RWPE1 (cell line): ENCODE measurements at places on chromosomes 7 and 10.

DNA sequence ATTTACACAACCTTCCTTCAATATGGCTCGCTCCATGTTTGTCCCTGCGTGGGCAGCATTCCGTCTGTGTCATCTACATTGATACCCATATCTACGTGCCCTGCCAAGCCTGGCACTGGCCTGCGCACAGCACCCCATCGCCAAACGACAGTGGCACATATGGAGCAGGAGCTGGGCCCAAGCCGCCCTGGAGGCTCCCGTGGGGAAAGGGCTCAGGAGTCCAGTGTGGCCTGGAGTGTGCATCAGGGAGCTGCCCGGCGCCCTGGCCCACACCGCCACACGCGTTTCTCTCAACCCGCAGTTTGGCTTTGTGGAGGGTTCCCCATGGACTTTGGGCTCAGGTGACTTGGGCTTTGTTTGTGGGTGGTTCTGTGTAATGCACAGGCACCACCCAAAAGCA is 273.2 kb downstream of the PTPRN2 start:
- no peak for DNase-seq

DNA sequence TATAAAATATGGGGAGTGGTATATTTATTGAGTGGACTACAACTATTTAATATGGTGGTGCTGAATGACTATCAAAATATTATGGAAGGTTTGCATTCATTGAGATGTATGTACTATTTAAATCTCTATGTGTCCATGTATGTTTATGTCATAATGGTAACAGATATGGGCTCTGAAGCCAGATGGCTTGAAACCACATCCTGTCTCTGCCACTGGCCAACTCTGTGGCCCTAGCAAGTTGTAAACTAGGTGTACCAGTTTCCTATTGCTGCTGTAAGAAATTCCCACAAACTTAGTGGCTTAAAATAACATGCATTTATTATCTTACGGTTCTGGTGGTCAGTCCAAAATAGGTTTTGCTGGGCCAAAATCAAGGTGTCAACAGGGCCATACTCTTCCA is 198.1 kb upstream of the NFE2L3 start:
- DNase-seq = no peak

GRCh38 chr7:150992051-150992640 is 1.3 kb downstream of the NOS3 start:
- no peak for DNase-seq

GRCh38 chr7:4712281-4713182 is 30.4 kb downstream of the FOXK1 start:
- no peak for DNase-seq

GRCh38 chr10:114538181-114538906 is 119.7 kb downstream of the ABLIM1 start:
- DNase-seq = no peak

DNA sequence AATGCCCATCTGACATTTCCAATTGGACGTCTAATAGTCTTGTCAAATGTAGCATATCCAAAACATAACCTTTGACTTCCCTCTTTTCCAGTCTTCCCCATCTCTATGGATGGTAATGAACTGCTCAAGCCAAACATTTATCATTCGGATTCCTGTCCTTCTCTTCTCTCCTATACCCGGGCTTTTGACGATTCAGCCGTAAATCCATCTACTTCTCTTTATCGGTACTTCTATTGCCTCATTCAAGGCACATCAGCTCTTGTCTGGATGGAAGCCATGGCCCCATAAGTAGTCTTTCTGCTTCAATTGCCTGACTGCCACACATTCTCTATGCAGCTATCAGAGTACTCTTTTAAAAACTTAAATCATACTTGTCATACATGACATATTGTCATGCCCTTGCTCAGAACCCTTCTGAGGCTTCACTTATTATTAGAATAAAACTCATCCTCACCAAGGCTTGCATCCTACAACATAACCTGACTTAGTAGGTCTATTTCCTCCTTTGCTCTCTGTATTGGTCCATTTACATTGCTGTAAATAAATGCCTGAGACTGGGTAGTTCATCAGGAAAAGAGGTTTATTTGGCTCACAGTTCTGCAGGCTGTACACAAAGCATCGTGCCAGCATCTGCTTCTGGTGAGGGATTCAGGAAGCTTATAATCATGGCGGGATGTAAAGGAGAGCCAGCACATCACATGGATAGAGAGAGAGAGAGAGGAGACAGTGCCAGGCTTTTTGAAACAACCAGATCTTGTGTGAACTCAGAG is 37.8 kb downstream of the ST8SIA6 start:
- DNase-seq = no peak

DNA sequence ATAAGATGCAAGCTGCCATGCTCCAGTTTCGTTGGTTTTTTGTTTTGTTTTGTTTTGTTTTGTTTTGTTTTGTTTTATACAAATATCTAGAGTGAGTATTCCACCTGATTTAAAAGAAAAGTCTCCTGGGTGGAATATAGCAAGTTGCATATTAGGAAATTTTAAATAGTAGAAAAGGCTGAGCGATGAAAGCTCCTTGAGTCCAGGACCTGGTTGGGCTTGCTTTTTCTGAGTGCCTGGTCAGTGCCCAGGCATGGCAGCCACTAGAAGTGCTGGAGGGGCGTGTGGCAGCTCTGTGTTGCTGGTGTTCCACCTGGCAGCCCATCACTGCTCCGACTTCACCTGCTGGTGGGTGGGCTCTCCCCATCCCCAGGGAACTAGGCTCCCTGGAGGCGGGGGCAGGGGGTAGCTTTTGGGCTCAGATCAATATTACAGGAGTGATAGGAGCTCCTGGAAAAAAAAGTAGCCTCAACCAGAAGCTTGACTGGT is 8.0 kb downstream of the COL17A1 start:
- no peak for DNase-seq

DNA sequence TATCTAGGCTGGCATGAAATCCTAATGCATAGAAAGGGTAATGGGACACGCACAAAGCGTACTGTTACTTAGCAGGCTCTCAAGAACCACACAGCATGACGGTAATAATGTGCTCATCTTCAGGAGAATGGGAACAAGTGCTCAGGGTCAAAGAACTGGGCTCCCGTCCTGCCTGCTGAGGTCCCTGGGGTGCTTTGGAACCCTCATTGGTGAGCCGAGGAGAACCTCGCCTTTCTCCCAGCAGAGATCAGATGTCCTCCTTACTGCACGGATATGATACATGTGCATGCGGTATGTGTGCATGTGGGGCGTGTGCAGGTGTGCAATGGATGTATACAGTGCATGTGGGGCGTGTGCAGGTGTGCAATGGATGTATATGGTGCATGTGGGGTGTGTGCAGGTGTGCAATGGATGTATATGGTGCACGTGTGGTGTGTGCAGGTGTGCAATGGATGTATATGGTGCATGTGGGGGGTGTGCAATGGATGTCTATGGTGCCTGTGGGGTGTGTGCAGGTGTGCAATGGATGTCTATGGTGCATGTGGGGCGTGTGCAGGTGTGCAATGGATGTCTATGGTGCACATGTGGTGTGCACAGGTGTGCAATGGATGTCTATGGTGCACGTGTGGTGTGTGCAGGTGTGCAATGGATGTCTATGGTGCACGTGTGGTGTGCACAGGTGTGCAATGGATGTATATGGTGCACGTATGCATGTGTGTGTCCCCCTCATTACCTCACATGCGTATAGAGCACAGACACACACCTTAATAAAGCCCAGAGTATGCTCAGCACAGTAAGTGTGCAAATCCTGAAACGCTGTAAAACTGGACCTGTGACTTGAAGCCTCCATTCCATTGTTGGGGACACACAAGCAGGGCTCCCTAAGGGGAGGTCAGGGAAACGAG is 336.3 kb downstream of the PTPRN2 start:
- no peak for DNase-seq

GRCh38 chr7:151823566-151824372 is 53.1 kb downstream of the PRKAG2 start:
- DNase-seq = no peak
